Activated naive CD4-positive, alpha-beta T cell treated with anti-CD3 and anti-CD28 coated beads, Interleukin-2, amount 50 U/mL, for 72 hours (primary cell): ENCODE measurements at places on chromosomes 6 and 20. TPM values are rescaled to one million over a fixed set of nuclear protein-coding genes. Genes with fewer than 3 reads are reported as not detected.
A peak's percentile ranks its signal among the peaks of the same experiment; 100 is the strongest.

Gene VEGFA
- total RNA-seq: 24.1 TPM

Gene LY6G6F
- total RNA-seq: not detected

Gene PPP1R16B
- total RNA-seq: 80.4 TPM

Gene JPH2
- total RNA-seq: not detected

Gene PXDC1
- 0.35 TPM for total RNA-seq

Gene VSX1
- total RNA-seq: not detected

Gene CGAS
- 22.1 TPM for total RNA-seq

Gene FAM83C
- not detected for total RNA-seq

Gene GSTA5
- not detected for total RNA-seq

Gene BTN1A1
- total RNA-seq: 0.16 TPM

Gene TNXB
- 10.1 TPM for total RNA-seq

- no peak for DNase-seq
These were observed 650.4 kb downstream of the RFPL4B start for GRCh38 chr6:112997421-112998085.

- no peak for DNase-seq
These were observed 317.6 kb downstream of the CLIC5 start for GRCh38 chr6:45698046-45698445.

GRCh38 chr6:162753775-162754174 is 26.0 kb downstream of the PACRG start:
- DNase-seq: no peak

DNA sequence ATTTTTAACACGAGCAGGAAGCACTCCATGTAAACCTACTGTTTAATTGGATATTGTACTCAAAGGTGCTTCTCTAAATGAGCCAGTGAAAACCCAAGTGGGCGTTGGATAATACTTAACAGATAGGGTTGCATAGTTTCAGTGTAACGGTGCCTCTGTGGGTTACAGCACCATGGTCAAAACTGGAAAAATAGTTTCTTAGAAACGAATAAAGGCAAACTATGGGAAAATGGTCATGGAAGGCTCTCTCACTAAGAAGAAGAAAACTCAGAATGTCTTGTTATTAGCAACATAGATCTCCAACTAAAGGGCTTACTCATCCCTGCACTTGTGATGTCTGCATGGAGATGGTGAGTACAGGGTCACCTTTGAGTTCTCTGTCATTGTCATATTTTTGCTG is 59.1 kb upstream of the NEDD9 start:
- DNase-seq: no peak

- peak; percentile 46 for DNase-seq
These were observed 926 bp downstream of the MYLIP start for GRCh38 chr6:16129623-16130401.

DNA sequence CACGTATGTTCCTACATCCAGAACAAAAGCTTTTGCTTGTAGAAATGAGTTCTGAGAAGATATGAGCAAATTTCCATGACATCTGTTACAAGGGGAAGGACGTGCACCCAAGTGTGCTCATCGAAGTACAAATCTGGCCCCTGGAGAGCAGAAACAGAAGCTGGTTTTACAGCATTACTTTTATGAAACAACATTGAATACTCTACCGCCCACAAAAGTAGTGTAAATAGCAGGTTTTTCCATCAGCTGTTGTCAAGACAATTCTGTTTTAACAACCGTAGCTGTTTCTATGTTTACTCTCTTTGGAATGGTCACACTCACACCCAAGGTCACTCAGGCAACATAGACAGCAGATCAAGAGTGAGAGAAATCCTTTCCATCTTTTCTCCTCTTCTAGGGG is 114.2 kb upstream of the SSTR4 start:
- no peak for DNase-seq

GRCh38 chr20:62183426-62184142 is 756 bp downstream of the MTG2 start:
- no peak for DNase-seq

DNA sequence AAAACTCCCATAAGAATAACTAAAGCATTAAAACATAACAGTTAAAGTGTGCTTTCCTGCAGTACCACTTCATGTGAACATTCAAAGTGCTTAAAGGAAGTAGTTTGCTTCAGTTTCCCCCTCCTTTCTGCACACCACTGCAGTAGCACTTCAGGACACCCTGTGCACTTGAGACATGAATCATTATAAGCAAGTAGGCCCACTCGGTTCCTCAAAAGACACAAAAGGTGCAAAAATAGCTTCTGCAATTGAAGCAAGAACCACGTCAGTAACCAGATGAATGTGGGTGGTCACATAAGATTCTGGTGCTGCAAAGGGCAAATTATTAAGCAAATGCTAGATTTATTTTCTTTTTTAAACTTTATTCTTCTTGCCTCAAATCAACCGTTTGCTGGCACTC is 160.6 kb downstream of the HIVEP2 start:
- no peak for DNase-seq

DNA sequence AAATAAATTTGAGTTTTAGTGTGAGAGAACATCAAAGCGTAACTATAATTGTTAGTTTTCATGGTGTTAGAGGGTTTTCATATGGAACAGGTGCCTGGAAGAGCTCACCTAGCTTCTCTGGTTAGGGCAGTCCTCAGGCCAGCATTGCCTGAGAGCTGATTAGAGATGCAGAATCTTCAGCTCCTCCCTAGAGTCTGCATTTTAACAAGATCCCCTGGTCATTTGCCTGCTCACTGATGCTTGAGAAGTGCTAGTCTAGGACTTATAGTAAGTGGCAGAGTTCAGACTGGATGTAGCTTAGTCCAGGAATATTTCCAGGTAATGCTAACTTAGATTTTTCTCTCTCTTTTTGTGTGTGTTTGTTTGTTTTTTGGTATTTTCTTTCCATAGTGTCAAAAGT is 21.7 kb upstream of the SMIM26 start:
- no peak for DNase-seq

- no peak for DNase-seq
These were observed 16.7 kb upstream of the ZFAND3 start for GRCh38 chr6:37802810-37803209.

- DNase-seq: no peak
These were observed 388.6 kb upstream of the BTBD3 start for GRCh38 chr20:11529047-11529446.

GRCh38 chr20:33211817-33212424 is 5.2 kb upstream of the BPIFA3 start:
- peak; percentile 16 for DNase-seq

- DNase-seq: no peak
These were observed 307 bp downstream of the RANBP9 start for GRCh38 chr6:13711324-13711732.

DNA sequence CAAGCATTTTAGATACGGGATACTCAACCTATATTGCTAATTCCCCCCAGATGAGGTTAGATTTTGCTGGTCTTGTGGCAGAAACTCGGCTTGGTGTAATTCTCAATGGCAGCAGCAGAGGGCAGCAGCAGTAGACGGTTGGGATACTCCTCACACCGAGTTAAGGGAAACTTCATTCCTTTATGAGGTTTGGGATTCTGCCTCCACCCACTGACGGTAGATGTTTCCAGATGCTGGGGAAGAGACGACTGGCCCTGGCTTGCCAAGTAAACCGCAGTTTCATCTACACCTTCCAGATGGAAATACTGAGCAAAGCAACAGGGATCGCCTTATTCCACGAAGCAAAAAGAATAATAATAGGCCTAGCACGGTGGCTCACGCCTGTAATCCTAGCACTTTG is 8.2 kb upstream of the TBC1D7 start:
- peak; percentile 71 for DNase-seq

GRCh38 chr6:46684771-46685170 is 2.9 kb upstream of the TDRD6 start:
- no peak for DNase-seq

GRCh38 chr20:48771542-48771941 is 56.3 kb downstream of the PREX1 start:
- no peak for DNase-seq

- peak; percentile 61 for DNase-seq
These were observed 642 bp downstream of the GZF1 start for GRCh38 chr20:23362392-23363256.

DNA sequence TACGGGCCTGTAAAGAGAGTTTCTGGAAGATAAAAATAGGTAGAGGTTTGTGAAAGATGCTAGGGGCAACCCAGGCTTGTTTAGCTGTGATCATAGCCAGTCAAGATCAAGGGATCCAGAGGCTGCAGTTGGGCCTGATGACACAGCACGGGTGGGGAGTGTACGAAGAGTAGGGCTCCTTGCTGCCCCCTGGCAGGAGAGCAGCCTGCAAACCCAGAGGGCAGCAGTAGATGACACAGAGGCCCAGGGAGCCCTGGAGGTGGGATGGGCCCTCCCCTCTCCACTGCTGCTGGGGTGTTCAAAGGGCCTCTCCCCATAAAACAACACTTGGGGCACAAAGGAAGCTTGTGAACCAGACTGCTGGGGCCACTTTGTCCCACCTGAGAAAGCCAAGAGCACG is 47.2 kb downstream of the VEGFA start:
- DNase-seq: no peak

DNA sequence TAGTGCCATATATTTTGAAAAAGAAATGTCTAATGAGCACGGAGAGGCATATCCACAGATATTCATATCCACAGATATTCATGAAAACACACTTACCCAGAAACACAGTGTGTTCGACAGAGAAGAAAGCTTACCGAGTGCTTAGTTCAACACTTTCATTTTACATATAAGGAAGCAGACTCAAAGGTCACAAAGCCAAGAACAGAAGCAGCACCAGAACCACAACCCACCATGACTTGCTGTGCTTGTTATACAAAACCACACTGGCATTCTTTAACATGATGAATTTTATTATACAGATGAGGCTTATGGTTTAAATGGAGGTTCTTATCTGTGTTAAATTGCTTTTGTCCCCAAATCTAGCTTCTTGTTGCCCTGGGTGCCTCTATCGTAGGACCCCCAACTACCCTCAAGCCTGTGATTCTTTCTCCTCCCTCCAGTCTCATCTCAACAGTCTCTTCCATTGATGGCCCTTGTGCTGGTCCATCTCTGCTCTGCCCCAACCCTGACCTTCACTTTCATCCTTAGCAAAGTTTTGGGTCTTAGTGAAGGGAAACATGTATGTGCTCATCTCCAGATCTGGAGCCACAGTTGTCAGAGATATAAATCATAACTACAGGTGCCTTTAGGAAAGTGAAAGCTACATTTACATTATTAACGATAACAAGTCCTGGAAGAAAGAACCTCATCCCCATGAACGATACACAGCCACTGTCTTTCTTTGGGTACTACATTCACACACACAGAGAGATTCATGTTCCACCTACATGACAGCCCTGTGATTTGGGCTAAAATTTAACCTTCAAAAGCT is 40.0 kb downstream of the SF3B5 start:
- DNase-seq: no peak

DNA sequence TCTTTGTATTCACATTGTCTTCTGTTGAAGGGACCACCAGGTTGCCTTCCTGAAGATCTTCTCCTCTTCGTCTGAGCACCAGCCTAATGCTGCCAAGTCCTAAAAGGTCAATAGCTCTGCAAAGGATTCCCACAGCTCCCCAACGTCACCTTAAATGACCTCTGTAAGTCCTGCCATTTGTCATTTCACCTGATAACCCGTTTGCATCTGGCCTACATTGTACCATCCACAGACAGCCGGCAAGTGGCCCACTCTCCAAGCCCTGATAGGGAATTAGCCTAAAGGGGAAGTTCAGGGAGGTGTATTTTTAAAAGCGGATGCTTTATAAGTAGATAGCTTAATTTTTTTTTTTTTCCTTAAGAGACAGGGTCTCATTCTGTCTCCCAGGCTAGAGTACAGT is 127.8 kb downstream of the ZMYND8 start:
- no peak for DNase-seq

- DNase-seq: no peak
These were observed 21.4 kb upstream of the PREP start for GRCh38 chr6:105424175-105424783.

- DNase-seq: no peak
These were observed 78.2 kb downstream of the THBS2 start for GRCh38 chr6:169175360-169175887.

- no peak for DNase-seq
These were observed 150.7 kb downstream of the PKHD1 start for GRCh38 chr6:51936531-51937290.

DNA sequence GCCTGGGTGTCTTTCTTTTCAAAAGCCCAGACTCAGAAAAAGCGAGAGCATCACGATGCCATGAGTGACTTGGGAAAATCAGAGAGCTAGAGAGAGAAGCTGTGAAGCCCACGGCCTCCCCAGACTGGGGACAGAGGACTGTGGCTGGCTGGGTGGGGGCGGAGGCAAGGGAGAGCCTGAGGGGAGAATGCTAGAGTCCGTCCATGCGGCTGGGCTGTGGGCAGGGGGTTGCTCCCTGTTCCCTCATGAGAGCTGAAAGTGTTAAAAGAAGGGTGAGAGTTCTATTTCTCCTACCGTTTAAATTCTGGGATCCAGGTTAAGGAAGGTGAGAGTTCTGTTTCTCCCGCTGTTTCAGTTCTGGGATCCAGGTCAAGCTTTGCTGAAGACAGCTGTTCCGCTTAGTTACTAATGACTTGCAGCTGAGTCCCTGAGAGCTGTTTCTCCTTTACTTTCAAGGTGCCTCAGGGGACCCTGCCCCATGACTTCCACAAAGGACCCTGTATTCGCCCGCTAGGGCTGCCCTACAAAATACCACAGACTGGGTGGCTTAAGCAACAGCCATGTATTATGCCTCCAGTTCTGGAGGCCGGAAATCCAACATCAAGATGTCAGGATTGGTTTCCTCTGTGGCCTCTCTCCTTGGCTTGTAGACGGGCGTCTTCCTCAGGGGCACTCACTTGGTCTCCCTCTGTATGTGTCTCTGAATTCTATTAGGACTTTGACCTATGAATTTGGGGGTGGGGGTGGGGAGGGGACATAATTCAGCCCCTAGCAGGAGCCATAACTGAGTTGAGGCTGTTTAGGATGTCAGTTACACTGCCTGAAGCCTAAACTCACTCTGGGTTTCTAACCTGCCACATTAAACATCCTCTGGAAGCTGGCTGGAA is 127.0 kb downstream of the PXDC1 start:
- no peak for DNase-seq

- no peak for DNase-seq
These were observed 12.4 kb downstream of the BPI start for GRCh38 chr20:38316341-38316740.

- DNase-seq: no peak
These were observed 36.9 kb upstream of the TFAP2C start for GRCh38 chr20:56592211-56592610.

DNA sequence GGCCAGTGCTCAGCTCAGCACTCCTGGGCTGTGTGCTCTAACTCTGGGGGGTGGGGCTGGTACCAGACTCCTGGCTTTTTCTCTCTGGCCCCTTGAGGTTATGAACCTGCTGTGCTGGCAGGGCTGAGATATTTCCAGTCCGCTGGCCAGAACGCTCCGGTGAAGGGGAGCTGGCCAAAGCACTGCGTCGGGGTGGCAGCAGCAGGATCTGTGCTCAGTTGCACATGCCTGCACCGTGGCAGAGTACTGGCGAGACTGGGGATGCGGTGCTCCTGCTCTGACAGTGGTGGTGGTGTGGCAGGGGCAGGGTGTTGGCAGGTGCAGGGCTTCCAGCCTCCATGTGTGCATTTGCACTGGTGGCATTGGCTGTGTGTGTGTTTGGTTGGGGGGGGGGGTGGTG is 374.4 kb downstream of the PHF3 start:
- DNase-seq: no peak

DNA sequence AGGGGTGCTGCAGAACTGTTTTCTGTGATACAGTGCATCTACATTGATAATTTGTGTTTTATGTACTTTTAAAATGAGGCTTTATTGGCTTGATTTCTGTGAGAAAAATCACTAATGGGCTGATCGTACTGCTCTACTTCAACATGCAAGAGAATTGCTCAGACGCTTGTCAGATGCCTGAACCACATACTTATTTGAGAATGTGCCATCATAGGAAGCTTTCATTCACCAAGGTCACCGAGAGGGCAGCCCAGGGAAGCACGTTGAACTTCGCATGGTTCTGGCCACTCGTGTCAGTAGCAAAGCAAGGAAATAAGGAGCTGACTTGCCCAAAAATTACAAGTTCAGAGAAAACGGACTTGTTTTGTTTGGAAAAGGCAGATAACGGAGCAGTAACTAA is 168.5 kb upstream of the AKAP12 start:
- DNase-seq: no peak
